ENCODE measurements at places on chromosomes 5 and 9.
A peak's percentile ranks its signal among the peaks of the same experiment; 100 is the strongest.

GRCh38 chr5:142382186-142382585 lies 57.4 kb upstream of the SPRY4 start:
- DNase-seq = no peak

GRCh38 chr9:18255158-18255629 lies 218.8 kb upstream of the ADAMTSL1 start:
- DNase-seq = peak; percentile 42

DNA sequence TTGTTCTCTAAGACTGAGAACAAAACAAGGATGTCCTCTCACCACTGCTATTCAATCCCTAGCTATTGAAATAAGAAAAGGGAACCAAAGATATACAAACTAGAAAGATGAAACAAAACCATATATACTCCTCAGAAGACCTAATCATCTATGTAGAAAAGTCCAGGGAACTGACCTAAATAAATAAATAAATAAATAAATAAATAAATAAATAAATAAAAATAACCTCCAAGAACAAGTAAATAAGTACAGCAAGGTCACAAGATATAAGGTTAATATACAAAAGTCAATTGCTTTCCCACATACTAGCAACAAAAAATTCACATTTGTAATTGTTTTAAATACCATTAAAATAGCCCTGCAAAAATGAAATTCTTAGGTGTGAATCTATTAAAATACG lies 54.6 kb downstream of the DTWD2 start:
- no peak for DNase-seq

DNA sequence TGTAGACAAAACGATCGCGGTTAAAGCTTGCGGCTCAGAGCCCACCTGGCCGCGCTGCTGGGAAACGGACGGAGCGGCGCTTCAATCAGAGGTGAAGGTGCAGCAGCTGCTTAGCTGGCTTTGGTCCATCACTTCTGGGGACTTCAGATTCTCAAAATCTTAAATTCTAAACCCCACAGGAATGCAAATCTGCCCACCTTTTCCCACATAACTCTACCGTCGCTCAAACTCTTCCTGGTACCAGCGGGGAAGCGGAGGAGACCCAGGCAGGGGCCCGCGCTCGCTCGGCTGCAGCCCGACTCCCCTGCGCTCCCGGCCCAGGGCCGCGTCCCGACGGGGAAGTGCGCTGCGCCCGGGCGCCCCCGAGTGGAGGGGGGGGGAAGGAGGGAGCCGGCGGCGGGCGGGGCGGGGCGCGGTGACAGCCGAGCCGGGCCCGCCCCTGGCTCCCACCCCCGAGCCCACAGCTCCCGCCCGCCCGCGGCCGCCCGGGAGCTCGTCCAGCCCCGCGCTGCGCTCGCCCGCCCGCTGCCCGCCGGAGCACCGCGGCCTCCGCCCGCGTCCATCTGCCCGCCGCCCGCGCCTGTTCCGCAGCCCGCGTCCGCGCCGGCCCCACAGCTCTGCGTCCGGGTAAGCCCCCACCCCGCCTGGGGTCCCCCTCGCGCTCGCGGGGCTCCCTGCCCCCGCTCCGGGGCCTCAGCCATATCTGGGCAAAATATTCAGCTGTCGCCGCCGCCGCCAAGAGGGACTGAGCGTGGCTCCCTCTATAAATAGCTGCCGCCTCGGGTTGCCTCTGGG lies at the start of gene TMOD1:
Gene TMOD1, plus strand, starts transcription at position 490 of the 795 bp plus-strand sequence. CDS start 22,523 bp downstream, outside the sequence.
- DNase-seq = peak; percentile 8

GRCh38 chr5:2132497-2132847 lies 249.7 kb upstream of the IRX4 start:
- DNase-seq = no peak

DNA sequence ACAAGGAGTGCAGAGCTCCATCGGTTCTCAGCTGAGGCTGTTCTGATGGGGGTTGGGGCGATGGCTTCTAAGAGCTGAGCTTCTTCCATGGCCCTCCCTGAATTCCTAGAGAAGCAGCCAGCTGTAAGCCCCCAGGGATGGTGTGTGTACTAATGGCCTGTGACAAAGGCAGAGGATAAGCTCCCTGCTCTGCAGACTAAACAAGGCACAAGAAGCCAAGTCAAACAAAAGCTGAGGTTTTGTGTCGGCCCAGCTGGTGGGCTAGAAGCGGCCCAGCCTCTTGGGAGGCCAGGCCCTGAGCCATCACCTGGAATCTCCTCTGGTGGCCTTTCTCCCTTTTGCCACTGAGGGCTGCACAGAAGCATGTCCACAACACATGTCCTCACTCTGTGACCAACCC lies 75.0 kb upstream of the XPA start:
- DNase-seq = no peak

GRCh38 chr5:163917747-163918146 lies 412.3 kb downstream of the MAT2B start:
- DNase-seq = no peak

All from activated CD8-positive, alpha-beta memory T cell treated with anti-CD3 and anti-CD28 coated beads for 4 hours (primary cell).